ENCODE measurements at places on chromosomes 1 and 21.
A peak's percentile ranks its signal among the peaks of the same experiment; 100 is the strongest.

DNA sequence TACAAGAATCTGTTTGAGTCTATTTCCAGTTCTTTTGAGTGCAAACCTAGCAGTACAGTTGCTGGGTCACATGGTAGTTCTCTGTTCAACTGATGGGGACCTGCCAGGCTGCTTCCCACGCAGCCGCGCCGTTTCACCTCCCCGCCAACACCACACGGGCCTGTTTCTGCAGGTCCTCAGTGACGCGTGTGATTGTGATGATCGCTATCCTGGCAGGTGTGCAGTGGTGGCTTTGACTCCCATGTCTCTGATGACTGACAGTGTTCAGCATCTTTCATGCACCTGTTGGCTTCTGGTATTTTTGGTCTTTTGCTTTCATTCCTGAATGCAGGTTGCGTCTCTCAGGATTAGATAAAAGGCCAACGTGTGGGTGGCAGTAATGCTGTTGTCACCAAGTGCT, 41.6 kb downstream of the FAAP20 start:
- no peak for DNase-seq

DNA sequence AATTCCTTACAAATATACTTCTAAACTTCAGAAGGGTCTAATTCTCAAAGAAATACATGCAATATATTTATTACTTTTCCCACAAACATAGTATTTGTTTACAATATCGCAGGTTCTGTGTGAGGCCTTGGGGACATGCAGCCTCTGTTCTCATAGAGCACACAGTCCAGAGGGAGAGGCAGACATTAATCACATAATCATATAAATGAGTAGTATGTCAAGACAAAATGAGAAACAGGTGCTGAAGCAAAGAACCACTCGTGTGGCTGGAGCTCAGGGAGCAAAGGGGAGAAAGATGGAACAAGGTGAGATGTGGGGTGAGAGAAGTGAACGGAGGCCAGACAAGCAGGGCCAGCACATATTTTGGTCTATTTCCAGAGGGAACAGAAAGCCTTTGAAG, 26.4 kb upstream of the MAGI3 start:
- no peak for DNase-seq

DNA sequence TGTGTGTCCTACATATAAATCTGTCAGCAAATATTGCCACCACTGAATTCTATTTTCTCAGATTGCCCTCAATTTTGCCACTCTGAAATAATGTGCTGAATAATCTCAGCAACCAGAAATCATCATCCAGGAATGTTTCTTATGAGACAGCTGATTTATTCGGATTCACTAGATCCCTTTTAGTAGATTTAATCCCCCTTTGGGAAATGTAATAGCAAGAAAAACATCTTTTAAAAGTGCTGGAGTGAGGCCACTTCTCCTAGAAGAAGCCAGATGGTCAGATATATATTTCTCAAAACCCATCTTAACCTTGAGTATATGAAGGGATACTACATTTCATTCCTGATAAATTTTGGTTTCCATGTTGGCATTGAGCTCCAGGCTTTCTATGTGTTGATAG, 327.7 kb downstream of the SMYD3 start:
- DNase-seq: no peak

GRCh38 chr1:154694995-154695394, 87.0 kb upstream of the ADAR start:
- no peak for DNase-seq

DNA sequence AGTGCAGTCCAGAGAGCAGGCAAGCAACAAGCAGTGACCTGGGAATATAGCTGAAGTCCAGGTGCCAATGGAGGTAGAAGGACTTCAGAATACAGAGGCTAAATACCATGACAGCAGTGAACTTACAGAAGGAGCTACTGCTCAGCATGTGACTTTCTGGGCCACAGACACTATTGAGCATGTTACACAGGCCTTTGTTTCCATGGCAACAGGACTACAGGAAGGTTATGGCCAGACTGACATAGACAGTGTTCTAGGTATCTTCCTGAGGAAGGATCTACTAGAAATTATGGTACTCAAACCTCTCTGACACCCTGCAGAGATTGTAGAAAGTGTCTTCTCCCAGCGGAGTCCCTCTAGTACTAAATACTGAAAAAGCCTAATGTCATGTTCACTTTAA, 11.0 kb downstream of the OR2M5 start:
- no peak for DNase-seq

- peak; percentile 88 for DNase-seq
These were observed 474.3 kb upstream of the C1orf87 start for GRCh38 chr1:60547821-60548220.

Data from NCI-H1092 treated with DMSO at 0.1 percent for 48 hours (cell line).